T-helper 17 cell (primary cell): ENCODE measurements at places on chromosomes 13 and 19. TPM values are rescaled to one million over a fixed set of nuclear protein-coding genes. Genes with fewer than 3 reads are reported as not detected.

The DPY19L3 gene
- 10.2 TPM for total RNA-seq

The ZNF226 gene
- total RNA-seq = 16.0 TPM

The C19orf73 gene
- 3.6 TPM for total RNA-seq

The PRRG2 gene
- total RNA-seq = 1.1 TPM

The ZIK1 gene
- total RNA-seq = 2.9 TPM

The CYP4F8 gene
- not detected for total RNA-seq

The SLITRK1 gene
- not detected for total RNA-seq

The LMTK3 gene
- total RNA-seq = 11.5 TPM

The CNFN gene
- total RNA-seq = not detected

The ZNF524 gene
- 16.6 TPM for total RNA-seq

The ZNF253 gene
- 8.0 TPM for total RNA-seq

The BCAM gene
- total RNA-seq = not detected

The ZNF626 gene
- 8.7 TPM for total RNA-seq

The LILRB5 gene
- total RNA-seq = not detected

The SULT2A1 gene
- total RNA-seq = not detected

The SPATA13 gene
- total RNA-seq = 112 TPM

The ZNF792 gene
- total RNA-seq = 15.1 TPM

The KIR3DL1 gene
- total RNA-seq = not detected

The KLHL1 gene
- total RNA-seq = not detected

The MBD3L3 gene
- total RNA-seq = not detected

The RRAS gene
- 9.1 TPM for total RNA-seq

The SLITRK6 gene
- total RNA-seq = not detected

The SPRED3 gene
- 2.2 TPM for total RNA-seq

The PEG3 gene
- total RNA-seq = not detected

The PGLYRP2 gene
- total RNA-seq = not detected
